ENCODE measurements at places on chromosomes 1 and 21.

DNA sequence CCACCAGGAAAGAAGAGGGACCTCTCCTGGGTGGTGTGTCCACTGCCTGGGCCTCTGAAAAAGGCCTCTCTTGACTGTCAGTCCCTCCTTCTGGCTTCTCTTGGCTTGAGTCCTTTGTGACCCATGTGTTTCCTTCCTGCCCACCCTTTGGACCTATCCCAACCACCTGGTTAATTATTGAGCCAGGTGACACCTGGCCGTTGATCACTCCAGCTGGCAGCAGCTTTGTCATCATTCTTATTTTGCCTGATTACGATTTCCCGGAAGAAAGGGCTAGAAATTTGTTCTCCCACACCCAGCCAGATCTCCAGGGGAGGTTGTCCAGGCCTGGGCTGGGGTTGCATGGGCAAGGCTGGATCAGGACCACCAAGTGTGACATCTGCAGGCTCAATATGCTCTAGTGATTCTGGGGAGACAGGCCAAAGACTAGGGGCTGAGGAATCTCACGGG is 24.8 kb downstream of the CSF1 start:
- DNase-seq = no peak

GRCh38 chr1:13836136-13836535 is 136.1 kb downstream of the PRDM2 start:
- DNase-seq = no peak

DNA sequence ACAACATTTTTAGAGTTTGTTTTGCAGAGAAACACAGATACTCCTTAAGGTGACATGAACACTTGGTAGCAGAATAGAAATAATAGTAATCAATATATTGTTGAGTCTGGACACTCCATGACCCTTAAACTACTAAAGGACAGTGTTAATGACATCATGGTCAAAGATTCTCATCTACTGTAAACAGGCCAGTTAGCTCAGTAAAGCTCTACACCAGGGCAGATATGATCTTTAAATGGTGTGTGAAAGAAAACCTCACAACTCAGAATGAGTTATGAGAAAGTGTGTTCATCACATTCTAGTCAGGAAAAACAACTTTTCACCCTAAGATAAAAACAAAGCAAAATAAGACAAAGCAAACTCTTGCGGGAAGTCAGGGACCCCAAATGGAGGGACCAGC is 58.1 kb upstream of the ADAMTS5 start:
- no peak for DNase-seq

DNA sequence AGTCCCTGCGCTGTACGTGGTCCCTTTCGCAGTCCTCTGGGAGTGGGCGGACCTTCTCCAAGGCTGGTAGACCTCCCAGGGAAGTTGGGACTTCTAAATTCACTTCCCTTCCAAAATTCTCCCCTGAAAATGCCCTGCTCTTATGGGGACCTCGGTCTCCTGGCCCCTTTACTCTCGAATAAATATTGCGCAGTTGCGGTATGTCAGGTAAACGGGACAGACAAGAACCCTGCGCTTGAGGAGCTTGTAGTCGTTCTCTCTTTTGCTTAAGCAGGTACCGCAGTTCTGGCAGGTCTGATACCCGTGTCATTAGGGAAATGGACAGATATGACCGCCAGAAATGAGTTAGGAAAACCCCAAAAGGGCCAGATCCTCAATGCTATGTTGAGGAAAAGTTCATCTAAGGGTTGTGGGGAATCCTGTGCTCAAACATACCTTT is 561 bp downstream of the KIF2C start:
- peak; percentile 53 for DNase-seq

DNA sequence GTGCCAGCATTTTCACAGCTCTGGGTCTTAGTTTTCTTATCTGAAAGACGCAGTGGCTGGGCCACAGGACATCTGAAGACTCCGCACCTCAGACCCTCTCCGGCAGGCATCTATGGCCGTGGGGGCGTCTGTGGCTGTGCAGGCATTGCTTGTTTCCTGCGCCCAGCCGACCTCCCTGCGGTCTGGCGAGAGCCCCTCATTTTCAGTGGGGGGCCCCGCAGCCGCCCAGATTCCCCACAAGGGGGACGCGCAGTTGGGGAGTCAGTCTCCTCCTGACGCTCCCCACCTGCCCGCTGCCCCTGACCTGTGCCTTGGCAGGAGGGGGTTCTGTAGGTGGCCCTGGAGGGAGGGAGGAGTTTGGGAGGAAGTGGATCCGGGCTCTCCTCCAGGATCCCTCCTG is 3.5 kb upstream of the TFF1 start:
- DNase-seq = no peak

GRCh38 chr21:40976198-40977109 is 129.5 kb upstream of the DSCAM start:
- no peak for DNase-seq

DNA sequence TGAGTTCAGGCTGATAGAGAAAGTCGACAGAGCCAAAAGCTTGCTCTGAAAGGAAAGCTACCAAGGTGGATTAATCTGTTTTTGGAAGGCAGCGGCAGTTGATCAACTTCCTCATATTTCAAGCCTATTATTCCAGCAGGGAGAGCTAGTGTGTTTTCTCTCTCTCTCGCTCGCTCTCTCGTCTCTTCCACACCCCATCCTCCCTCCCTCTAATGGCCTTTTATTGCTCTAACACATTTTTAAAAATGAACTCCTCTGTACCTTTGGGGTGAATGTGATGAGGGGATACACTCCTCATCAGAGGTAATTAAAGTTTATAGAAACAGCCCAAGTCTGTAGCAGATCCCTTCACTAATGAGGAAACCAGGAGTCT is 126.4 kb downstream of the CLIC6 start:
- peak; percentile 62 for DNase-seq

GRCh38 chr1:53734650-53735211 is 4.2 kb downstream of the GLIS1 start:
- DNase-seq = no peak

DNA sequence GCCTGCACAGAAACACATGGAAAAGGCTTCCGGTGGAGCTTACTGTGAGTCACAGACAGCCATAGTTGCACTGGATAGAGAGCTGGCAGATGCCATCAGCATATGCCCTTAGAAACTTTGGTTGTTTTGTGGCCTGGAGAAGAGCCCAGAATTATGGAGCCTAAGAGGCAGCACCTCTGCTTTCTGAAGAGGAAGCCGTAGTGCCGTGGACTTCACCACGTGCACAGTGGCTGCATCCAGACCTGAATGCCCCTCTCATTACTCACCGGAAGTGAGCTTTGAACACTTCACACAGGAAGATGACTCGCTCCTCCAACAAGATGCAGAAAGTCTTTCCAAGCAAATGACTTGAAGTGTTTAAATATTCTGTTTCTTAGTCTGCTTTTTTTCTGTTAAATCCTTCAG is 28.4 kb downstream of the JUN start:
- DNase-seq = no peak

- DNase-seq = no peak
Observed at GRCh38 chr1:169726851-169727250, 7.0 kb downstream of the SELE start.

- DNase-seq = no peak
Observed at GRCh38 chr21:35565204-35565611, 495.1 kb downstream of the SETD4 start.
